ENCODE measurements at places on chromosomes 12 and 14. TPM values are rescaled to one million over a fixed set of nuclear protein-coding genes. Genes with fewer than 3 reads are reported as not detected.

GRCh38 chr14:39243831-39244230, 10.1 kb downstream of the MIA2 start:
- DNase-seq: no peak

- DNase-seq: no peak
These were observed 74.4 kb upstream of the COCH start for GRCh38 chr14:30799933-30800332.

Gene ANAPC7
- 37.2 TPM for total RNA-seq

DNA sequence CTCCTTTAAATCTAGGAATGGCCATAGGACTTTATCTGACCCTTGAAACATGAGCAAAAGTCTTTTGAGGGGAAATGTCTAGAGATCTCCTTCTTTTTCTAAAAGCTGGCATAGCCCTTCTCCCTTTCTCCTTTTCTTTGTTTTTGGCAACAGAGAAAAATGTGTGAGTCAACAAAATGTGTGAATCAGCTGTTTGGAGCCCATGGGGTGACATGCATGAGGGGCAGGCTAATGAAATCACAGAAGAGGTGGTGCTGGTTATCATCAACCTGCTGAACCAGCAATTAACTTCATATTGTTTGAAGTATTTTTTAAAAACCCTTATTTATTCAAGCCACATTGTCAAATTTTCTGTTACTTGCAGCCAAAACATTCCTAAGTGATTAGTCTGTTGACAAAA, 132.3 kb downstream of the CCDC59 start:
- no peak for DNase-seq

Gene RPL10L
- total RNA-seq: not detected

Gene OR6C2
- not detected for total RNA-seq

Gene TROAP
- 2.2 TPM for total RNA-seq

Gene IQSEC3
- 3.8 TPM for total RNA-seq

Gene FITM1
- total RNA-seq: 2.7 TPM

- no peak for DNase-seq
These were observed 37.7 kb downstream of the YLPM1 start for GRCh38 chr14:74800780-74801179.

- no peak for DNase-seq
These were observed 168.6 kb downstream of the TMTC3 start for GRCh38 chr12:88310666-88311065.

- no peak for DNase-seq
These were observed 47.4 kb downstream of the RTN1 start for GRCh38 chr14:59823179-59823578.

Gene TIMELESS
- 6.7 TPM for total RNA-seq

GRCh38 chr14:72675126-72675525, 218.8 kb downstream of the DPF3 start:
- DNase-seq: no peak

DNA sequence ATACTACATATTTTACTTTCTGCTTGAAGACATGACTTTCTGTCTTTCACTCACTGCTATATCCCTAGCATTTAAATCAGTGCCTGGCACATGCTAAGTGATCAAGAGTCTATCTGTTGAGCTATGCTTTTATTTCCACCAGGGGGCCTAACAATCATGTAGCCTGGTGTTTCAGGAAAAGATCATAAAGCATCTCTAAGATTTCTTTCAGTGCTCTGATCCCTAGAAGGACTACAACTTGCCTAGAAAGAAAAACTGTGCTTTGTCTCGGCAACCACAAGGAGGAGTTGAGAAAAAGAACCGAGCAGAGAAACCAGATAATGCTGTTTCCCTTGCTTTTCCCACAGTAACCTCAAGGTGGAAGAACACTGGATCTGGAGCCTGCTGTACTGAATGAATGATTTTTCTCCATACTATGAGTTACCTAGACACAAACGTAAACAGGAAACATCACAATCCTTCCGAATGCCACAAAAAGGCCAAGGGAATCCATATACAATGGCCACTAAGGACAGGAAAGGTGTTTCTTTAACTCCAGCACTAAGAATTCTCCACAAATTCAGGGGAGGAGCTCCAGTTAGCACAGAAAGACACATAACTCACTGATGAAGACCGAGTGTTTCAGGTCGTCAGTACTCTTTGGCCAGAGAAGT, 1.2 kb downstream of the CRY1 start:
- DNase-seq: peak; percentile 6

All from hematopoietic multipotent progenitor cell (in vitro differentiated cells).